Retinal pigment epithelial cell (primary cell): ENCODE measurements at places on chromosomes 13 and 19.

DNA sequence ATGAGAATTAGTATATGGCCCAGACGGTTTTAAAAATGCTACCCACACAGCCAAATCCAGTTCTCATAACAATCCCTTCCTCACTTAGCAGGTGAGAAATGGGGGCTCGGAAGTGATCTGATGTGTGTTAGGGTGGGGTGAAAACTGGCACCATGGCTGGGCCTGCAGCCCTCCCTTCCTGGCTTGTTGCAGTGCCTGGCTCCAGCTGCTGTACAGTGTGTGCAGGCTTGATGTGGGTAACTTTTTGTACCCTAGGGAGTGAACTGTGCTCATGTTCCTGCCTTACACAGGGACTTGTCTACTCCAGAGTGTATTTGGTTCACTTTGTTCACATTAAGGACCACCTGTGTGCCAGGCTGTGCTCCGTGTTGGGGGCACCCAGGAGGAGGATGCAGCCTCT lies 177.2 kb downstream of the LMO7 start:
- DNase-seq, result no peak

- DNase-seq, result no peak
Measured at GRCh38 chr13:30119476-30119875, 187.9 kb downstream of the KATNAL1 start.

GRCh38 chr19:6062274-6062673 lies 48.0 kb downstream of the RFX2 start:
- no peak for DNase-seq

DNA sequence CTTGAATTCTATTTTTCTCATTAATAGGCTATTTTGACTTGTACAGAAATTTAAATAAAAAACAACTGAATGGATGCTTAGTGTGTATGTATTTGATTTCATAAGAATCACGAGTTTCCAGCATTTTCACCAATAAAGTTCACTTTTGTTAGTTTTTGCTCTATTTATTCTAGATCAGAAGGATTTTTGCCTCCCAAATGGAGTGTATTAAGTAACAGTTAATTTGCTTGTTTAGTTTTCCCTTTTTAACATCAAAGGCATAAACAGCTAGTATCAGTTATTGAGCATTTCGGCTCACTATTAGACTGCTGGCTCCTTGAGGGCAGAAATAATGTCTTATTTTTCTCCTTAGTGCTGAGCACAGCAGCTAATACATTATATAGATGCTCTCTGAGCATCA lies 414.1 kb downstream of the FGF9 start:
- no peak for DNase-seq

DNA sequence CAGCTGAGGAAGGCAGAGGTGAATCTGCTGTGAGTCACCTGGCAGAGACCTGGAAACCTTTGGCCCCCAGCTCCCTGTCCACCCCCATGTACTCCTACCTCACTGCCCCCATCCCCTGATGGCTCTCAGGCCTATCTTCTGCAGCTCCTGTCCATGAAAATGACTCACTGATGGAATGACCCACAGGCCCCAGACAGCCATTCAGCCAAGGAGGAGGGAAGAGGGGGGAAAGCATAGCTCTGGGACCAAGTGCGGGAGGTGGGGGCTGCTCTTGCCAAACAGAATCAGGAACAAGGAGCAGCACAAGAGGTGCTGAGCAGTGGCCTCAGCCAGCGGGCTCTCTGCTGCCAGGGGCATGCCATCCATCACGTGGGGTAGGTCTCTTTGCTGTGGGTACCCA lies 111.4 kb upstream of the C1QTNF9B start:
- no peak for DNase-seq

DNA sequence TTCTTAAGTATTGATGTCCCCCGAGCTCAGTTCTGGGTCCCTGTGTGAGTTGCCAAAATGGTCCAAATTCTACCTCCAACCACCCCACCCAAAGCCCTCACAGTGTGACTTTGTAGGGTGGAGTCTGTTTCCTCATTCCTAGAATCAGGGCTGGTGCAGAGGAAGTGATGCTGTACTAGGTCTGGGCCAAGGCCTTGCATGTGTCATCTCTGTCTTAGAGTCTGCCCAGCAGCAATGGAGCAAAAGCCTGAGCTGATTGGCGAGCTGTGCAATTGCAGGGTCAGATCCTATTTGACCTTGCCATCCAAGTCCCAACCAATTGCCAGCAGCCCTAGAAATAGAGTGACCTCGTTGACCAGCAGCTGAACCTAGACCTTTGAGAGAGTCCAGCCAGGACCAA lies 97.0 kb upstream of the ANKRD10 start:
- no peak for DNase-seq

- no peak for DNase-seq
Measured at GRCh38 chr13:20391597-20392452, 133.8 kb downstream of the CRYL1 start.

DNA sequence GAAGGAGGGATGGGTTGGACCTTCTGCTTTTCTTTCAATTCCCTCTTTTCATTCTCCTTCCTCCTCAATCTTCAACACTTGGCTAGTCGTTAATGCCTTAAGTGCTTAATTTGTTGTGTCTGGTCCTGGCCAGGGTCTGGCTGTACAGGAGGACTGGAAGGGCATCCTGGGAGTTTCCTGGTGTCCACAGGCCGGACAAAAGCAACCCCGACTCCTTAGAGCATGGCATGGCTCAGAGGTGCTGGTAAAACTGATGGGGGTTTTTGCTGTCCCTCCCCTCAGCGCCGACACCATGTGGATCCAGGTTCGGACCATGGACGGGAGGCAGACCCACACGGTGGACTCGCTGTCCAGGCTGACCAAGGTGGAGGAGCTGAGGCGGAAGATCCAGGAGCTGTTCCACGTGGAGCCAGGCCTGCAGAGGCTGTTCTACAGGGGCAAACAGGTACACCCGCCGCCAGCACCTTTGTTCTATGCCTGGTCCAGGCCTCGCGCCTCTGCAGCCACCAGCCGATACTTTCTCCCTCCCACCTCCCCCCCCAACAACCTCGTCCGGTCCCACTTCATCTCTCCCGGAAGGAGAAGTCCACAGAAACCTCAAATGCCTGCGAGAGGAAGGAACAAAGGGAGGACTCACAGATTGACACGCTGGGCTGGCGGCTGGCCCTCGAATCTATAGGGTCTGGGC lies 1.4 kb downstream of the UHRF1 start:
- DNase-seq, result no peak

DNA sequence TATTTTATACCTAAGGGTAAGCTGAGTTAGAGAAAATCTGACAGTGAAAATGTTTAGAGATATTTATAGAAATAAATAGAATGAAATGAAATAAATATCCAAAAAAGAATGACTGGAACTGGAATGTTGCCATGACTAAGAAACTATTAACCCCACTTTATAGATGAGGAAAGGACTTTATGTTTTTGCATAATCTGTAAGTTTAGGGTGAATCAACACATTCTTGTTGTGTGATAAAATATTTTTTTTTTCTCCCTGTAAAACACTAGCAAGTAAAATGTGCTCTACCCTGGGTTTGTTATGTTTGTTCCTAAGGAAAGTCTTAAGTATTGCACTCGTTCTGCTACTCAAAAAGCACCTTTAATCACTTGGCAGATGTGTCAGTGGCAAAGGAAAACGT lies 83.8 kb upstream of the KL start:
- no peak for DNase-seq

DNA sequence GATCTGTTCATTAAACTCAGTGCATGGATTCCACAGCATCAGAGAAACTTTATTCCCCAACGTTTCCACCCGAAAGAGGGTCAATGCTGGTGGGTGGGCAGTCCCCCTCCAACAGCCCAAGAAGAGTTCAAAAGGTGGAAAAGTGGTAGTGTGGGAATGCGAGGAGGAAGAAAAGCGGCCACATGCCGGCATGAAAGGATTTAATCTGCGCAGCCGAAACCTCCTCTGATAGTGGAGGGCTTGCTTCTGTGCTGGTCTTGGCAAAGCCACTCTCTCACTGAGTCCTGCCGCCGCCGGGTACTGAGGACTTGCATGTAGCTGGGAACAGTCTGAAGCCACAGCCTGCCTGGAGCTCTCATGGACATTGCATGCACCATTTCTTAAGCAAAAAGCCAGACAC lies 136.2 kb upstream of the ZNF536 start:
- no peak for DNase-seq

GRCh38 chr19:41303954-41304353 lies 6.0 kb upstream of the CCDC97 start:
- no peak for DNase-seq

DNA sequence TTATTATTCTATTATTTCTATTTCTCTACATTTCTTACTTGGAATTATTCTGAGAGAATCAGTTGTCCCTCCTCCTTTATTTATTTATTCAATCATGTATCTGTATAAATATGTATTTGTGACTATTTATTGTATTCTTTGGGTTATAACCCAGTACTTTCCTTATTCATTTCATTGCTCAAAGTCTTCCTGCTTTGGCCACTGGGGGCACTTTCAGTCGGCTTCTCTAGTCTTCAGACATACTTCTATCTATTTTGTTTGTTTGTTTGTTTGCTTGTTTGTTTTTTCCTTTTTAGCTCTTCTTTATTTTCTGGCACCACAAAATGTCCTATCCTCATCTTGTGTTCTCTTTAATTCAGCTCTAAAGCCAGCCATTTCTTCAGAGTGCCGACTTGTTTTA lies 260.4 kb downstream of the NALCN start:
- DNase-seq, result no peak

DNA sequence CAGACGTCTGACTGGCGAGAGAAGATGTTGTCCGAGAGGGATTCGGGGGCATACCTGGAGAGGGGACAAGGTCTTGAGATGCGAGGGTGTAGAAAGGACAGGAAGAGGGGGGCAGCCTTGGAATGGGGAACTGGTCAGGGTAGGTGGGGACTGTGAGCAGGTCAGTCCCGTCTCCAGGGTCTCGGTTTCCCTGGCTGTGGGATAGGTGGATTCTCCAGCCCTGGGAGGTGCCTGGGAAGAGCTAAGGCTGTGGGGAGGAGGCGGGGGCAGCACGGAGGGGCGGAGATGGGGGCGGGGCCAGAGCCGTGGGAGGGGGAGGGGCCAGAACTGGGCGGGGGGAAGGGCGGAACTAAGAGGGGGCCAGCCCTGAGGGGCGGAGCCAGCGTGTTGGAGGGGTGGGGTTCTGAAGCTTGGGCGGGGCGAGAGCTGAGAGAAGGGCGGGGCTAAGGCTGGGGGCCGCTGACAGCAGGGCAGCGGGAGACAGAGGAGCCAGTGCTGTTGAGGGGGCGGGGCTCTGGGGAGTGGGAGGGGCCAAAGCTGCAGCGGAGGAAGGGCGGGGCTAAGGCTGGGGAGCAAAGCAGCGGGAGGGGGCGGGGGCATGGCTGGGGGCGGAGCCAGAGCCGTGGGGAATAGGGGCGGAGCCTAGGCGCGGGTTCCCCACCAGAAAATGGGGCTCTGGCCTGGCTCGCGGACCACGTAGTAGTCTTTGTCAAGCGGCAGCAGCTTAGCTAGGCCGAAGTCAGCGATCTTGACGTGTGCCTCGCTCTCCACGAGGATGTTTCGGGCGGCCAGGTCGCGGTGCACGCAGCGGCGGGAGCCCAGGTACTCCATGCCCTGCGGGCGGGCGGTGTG lies 9.5 kb upstream of the INSL3 start:
- peak; percentile 59 for DNase-seq
